ENCODE measurements at places on chromosomes 3 and 15.

GRCh38 chr3:109265295-109265694 is 51.0 kb downstream of the DPPA2 start:
- DNase-seq = no peak

GRCh38 chr3:35772381-35773015 is 133.2 kb downstream of the ARPP21 start:
- DNase-seq = no peak

DNA sequence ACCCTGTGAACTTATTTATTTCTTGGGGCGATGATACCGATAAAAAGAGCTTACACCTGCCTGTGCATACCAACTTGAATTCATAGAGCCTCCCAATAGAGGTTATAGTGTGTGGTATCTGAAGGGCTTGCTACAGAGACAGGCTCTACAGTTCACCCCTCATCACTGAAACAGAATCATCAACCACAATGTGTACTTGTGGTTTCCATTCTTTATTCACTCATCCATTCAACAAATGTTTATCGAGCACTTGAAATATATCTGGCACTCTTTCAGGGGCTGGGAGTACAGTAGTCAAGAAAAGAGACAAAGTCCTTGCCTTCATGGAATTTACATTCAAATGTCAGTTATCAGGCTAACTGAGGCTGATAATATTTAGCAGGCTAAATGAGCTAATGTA is 134.4 kb upstream of the SKOR1 start:
- DNase-seq = no peak

DNA sequence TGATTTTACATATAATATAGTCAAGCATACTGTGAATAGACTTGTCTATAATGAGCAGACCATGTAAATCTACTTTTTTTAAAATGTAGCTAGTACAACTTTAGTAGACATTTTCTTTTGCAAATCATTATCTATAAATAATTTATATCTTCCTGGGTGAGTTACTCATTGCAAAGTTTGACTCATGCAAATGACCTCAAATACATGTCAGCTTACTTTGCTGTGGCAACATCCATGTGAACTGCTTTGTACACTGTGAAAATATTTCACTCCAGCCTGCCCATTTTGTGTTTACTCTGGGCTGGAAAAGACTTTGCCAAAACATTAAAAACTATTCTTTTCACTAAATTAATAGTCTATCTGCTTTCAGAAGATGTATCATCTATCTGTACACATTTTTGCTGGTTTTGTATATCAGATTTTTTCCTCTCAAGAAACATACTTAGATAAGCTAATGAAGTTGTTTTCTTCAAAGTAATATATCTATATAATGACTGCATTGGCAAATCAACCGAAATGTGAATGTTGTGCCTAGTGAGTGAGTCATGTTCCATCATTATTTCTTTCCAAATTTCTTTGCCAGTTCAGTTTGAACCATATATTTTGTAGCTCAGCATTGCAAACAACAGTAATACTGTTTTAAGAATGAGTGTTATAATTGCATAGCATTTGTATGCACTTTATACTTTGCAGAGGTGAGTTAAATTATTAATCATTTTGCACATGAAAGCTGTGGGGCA is 26.5 kb downstream of the IGSF10 start:
- DNase-seq = no peak

- no peak for DNase-seq
Observed at GRCh38 chr3:158743664-158744566, 11.7 kb upstream of the RARRES1 start.

DNA sequence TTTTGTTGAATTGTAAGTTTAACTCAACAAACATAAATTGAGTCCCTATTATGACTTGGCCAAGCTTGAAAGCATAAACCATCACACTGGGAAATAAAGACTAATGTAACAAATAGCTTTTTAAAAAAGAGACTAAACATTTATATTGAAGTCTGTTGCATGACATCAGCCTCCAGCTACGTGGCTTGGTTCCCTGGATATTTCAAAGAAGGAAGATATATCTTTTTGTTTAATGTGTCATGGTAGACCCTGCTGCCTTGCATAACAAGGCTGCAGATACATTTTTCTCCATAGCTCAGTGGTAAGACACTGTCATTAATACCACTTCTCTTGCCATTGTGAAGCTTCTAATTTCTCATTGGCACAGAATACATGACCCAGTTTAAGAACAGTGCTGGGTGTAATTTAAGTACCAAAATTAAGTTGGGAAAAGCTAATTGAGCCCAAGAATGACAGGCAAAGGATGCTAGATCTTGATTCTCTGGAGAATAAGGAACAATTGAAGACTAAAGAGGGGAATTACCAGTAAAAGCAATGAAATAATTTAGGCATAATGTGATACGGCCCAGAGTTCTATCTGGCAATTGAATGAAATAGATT is 14.0 kb downstream of the RCN2 start:
- no peak for DNase-seq

GRCh38 chr15:46652266-46652665 is 1017.4 kb downstream of the SQOR start:
- no peak for DNase-seq

GRCh38 chr3:100114413-100115030 is at the start of gene FILIP1L:
Gene FILIP1L (minus strand): TSS chr3:100114501.
- no peak for DNase-seq

DNA sequence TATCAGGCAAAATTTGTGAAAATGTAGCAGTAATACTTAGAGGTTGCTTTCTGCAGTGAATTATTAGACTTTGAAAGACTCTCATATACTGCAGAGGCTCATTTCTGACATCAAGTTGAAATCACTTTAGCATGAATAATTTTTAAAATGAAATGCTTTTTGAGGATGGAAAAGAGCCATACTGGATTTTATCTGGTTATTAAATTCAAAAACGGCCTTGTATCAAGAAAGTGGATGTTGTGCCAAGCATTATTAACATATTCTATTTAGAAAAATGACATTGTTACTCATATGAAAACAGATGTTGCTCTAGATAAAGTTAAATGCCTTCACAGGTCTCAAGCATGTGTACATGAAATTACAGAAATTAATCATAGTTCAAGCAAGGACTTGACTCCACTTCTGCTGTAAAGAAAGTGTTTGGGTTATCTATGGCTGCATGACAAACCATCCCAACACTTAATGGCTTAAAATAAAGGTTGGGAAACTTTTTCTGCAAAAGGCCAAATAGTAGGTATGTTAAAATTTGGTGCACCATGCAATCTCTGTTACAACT is 64.5 kb upstream of the ZNF280D start:
- no peak for DNase-seq

DNA sequence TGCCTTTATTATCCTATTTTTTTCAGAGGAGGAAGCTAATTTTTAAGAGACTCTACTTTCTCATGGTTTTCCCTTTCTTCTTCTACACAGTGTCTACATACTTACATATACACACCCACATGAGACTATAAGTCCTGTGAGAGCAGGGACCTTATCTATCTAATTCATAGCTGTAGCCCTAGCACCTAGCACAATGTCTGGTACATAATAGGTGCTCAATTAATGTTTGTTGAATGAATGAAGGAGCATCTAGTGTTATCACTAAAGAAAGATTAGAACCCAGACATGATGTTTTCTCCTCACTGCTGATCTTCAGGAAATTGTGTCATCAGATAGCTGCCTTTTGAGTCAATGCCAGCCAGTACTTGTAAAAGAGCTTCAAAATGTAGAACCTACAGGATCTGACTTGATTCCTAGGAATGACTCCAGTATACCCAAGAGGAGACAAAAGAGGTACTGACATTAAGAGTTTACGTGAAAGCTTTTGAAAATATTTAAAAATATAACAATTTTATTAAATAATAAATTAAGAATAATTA is 2.5 kb downstream of the SCG5 start:
- DNase-seq = no peak

GRCh38 chr15:68450192-68450591 is 18.2 kb upstream of the ITGA11 start:
- DNase-seq = no peak

DNA sequence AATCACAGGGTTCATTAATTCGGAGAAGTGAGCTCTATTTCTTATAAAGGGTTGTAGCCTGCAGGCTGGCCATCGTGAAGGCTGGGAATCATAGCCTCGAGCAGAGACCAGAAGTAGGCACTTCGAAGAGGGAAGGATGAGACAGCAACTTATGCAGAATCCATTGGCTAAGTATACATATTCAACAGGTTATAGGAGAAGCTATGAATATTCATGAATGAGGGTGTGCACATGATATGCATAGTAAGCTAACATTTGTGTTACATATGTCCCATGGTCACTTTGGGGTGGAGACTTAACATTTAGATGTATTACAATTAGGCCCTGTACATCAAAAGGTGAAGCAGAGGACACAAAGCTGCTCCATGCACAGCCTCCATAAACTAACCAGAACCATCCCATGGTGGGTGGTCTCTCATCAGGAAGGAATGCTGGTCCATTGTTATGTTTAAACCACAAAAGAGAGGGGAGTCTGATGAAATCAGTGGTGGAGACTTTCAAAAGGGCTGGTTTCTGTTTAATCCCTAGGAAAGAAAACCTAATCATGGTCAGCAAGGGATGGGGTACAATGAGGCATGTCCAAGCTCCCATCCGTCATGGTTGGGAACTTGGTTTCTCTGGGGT is 80.8 kb upstream of the FHIT start:
- DNase-seq = no peak

DNA sequence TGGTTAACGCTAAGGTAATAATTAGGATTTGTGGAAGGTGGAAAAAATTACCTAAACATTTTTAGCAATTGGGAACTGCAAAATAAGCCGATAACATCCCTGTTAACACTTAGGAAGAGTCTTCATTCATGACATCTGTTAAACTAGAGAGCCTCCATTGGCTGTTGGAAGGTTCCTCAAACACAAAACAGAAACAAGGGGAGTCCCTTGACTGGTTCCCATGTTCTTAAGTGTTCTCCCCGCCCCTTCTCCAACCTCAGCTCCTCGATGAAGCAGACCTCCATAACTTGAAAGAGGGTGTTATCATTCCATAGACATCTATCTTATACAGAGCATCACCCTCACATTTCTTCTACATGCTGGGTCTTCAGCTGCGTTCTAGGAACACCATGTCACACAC is 2.5 kb downstream of the SLC22A13 start:
- DNase-seq = no peak

DNA sequence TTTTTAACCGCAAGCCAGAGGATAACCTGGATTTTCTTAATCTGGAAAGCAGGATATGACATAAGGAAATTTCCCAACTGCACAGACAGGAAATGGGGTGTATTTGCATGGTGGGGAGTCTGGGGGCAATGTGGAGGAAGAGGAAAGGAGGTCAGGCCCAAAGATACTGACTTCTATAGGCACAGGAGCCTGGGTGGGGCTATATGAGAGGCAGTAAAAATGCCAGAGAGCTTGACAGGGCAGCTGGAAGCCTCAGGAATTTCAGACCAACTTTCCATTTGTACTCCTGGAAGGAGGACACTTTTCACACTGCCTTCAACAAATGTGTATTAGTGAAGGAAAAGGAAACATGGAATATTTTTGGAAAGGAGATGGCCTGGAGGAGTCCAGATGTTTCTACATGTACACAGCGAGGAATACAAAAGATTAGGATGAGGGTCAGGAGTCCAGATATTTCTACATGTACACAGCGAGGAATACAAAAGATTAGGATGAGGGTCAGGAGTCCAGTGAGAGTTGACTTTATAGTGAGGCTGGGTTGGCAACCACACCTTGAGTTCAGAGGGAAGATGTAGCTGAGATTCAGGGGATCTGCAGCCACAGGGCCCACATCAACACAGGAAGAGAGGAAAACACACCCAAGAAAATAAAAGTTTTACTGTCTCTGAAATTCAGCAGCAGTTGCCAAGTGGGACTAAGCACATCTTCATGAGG is 111.9 kb upstream of the PTPRG start:
- DNase-seq = no peak

GRCh38 chr3:109275702-109276293 is 40.5 kb downstream of the DPPA2 start:
- DNase-seq = no peak

- no peak for DNase-seq
Observed at GRCh38 chr3:81277853-81278252, 483.6 kb downstream of the GBE1 start.

GRCh38 chr15:91122296-91122695 is 22.2 kb downstream of the SV2B start:
- no peak for DNase-seq

- DNase-seq = no peak
Observed at GRCh38 chr3:117856354-117856753, 1146.8 kb downstream of the TUSC7 start.

GRCh38 chr3:165835431-165835830 is 1.8 kb downstream of the BCHE start:
- no peak for DNase-seq

DNA sequence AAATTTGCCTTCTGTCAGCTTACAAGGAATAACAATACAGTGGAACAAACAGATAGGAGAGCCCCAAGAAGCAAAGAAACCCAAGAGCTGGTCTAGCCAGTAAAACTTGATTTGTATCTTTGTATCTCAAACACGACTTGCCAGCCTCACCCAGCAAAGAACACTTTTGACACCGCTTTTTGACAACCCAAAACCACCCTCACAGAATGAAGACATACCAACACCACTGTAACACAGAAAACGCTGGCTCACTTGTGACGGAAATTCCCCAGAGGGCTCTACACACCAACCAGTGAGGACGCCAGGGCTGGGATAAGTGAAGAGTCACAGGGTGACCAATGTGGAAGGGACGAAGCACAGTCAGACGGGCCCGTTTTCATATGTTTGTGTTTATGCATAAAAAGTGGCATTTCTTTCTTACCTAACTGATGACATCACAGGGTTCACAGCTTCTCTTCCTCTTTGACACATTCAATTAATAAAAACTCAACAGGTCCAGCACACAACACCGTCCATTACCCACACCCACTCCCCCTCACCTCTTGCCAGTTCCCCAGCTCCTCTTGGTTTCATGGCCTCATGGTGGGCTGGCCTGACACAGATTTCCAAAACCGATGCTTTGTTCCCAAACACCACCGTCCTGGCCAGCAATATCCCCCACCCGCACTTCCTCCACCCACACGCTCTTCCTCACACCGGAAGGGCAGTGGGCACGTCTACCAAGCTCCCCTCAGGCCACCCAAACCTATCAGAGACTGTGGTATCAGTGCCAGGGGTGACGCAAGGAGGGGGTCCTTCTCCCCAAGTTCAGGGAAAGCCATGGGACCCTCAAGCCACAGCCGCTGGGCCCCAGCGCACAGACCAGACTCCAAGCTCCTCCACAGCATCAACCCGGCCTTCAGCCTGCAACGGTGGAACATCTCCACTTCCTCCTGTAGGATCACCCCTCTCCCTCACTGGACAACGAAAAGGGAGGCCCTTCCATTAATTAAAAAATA is 94.2 kb downstream of the ADAMTS17 start:
- DNase-seq = no peak

GRCh38 chr3:44289882-44290462 is 48.3 kb downstream of the TOPAZ1 start:
- DNase-seq = no peak

DNA sequence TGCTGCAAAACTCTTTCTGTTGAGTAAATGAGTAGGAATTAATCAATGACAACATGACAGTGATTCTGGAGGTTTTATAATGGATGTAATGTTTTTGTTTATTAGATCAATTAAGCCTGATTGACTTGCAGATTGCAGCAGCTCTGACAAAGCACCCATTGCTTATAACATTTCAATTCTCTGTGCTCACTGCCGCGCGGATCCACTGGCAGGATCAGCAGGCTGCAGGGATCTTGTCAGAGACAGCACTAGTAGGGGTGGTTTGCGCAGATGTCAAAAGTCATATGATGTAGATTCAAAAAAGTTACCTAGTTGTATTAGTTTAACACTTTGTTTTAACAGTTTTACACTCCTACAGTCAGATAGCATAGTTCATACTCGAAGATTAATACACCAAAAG is 93.4 kb downstream of the MBNL1 start:
- DNase-seq = no peak

GRCh38 chr15:38724827-38725226 is 160.2 kb upstream of the RASGRP1 start:
- no peak for DNase-seq
